ENCODE measurements at places on chromosomes 6 and 20. TPM values are rescaled to one million over a fixed set of nuclear protein-coding genes. Genes with fewer than 3 reads are reported as not detected.
A peak's percentile ranks its signal among the peaks of the same experiment; 100 is the strongest.

GRCh38 chr6:29376003-29376402 is 912 bp upstream of the OR12D3 start:
- DNase-seq = no peak

GRCh38 chr6:88262332-88262731 is 96.2 kb upstream of the CNR1 start:
- no peak for DNase-seq

- DNase-seq = no peak
Measured at GRCh38 chr20:54763366-54763765, 288.0 kb downstream of the DOK5 start.

- no peak for DNase-seq
Measured at GRCh38 chr6:112443179-112444065, 96.3 kb downstream of the RFPL4B start.

GRCh38 chr20:1489764-1490436 is 1.3 kb downstream of the SIRPB2 start:
- no peak for DNase-seq

DNA sequence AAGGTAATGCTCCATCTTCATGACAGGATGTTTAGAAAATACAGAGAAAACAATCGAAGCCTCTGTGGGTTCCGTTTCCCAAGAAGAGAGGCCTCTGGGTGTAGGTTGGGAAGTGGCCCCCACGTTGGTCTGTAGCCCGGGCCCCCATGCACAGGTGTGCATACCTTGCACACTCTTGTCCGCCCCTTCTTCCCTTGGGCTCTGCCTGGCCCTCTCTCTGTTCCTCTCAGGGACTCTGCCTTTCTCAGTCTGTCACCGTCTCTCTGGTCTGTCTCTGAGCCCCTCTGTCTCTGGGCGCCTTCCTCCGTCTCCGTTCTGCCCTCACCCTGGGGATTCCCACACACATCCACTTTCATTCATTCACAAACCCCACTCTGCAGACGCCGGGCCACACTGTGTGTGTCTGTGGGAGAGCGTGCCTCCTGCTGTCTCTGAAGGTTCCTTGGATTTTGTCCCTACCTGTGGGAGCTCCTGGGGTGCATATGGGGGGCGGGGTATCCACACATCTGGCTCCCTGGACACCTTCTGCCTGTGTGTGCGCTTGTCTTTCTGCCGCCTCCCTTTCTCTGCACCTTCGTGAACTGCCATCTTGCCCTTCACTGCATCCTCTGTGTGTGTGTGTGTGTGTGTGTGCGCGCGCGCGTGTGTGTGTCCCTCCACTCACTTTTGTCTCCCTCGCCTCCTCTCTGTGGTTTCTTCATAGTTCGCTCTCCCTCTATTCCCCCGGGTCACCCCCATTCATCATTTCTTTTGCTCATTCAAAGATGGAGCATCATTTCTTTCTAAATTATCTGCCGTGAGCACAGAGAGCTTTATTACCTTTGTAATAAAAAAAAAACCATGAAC is 75.3 kb downstream of the SRC start:
- no peak for DNase-seq

- no peak for DNase-seq
Measured at GRCh38 chr6:116571683-116572000, 338 bp downstream of the RWDD1 start.

DNA sequence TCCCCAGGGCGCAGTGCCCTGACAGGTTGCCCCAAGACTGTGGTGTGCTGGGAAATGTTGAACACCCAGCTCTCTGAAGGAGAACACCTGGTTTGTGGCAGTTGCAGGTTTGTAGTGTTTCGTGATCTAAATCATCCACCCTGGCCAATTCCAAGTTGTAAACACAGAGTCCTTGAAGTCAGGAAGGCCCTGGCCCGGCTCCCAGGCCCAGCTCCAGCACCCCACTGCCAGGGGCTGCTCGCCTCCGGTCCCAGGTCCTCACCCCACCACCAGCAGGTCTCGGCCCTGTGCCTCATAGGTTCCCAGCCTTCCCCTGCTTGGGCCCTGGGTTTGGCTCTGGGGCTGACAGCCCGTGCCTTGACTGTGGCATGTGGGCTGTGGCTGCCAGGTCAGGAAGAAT is 121.4 kb upstream of the MLN start:
- DNase-seq = no peak

- no peak for DNase-seq
Measured at GRCh38 chr6:40568062-40568708, 19.0 kb downstream of the LRFN2 start.

GRCh38 chr20:11231742-11232648 is 558.2 kb upstream of the JAG1 start:
- no peak for DNase-seq

DNA sequence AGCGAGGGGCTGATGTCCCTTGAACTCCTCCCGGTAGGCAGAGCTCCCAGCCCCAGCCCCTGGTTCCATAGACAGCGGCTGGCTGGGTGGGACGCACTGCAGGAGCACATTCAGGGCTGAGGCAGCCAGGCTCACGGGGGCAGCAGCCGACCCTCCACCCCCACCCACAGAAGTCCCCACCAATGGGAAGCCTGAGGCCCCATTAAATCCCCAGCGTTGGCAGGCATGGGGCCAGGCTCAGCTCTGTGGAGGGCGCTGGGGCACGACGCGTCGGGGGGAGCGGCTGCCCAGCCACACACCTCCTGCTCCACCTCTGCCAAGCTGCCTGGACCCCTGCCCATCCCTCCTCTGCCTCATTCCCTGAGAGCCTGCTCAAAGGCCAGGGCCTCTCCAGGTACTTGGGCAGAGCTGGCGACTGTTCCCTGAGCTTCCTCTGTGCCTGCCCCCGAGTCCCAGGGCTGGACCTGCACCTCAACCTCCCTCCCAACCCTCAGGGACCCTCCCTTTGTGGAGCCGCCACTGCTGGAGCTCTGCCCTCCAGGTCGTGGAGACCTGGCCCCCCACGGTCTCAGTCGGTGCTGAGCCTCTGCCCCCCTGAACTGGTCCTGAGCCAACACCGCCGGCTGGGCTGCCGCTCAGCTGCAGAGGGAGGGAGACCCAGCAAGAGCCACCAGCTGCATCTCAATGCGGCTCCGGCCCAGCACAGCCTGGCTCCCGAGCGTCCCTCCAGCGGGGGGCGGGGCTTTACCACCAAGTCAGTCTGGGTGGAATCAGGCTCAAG is 9.1 kb downstream of the CHRNA4 start:
- peak; percentile 50 for DNase-seq

GRCh38 chr6:108437821-108438220 is 122.9 kb upstream of the FOXO3 start:
- DNase-seq = no peak

GRCh38 chr6:131721161-131721560 is 10.3 kb upstream of the CTAGE9 start:
- DNase-seq = no peak

DNA sequence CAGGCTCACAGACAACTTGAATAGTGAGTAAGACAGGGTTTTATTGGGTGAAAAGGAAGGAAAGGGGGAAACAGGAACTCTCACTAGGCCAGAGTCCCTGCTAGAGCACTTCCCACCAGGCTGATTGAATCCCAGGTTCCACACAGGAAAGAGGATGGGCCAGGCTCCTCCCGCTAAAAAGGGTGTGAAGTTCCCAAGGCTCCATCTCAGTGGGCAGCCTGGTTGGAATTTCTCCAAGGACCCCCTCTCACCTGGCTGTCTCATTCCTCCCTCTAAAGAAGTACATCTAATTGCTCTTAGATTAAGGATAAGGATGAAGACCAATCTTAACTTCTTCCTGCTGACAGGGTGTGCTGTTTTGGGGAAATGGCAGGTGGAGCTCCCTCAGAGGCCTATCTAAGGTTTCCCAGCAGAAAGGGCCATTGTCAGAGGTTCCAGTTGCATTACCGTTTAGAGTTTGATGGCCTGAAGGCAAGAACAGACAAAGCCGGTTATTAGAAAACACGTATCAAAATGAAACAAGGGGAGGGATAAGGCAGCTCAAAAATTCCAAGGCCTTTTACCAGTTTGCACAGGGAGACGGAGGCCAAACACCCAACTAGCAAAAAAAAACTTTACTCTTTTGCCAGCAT is 21.5 kb downstream of the COL19A1 start:
- DNase-seq = no peak

- no peak for DNase-seq
Measured at GRCh38 chr6:110660066-110660655, 155.1 kb downstream of the CDK19 start.

DNA sequence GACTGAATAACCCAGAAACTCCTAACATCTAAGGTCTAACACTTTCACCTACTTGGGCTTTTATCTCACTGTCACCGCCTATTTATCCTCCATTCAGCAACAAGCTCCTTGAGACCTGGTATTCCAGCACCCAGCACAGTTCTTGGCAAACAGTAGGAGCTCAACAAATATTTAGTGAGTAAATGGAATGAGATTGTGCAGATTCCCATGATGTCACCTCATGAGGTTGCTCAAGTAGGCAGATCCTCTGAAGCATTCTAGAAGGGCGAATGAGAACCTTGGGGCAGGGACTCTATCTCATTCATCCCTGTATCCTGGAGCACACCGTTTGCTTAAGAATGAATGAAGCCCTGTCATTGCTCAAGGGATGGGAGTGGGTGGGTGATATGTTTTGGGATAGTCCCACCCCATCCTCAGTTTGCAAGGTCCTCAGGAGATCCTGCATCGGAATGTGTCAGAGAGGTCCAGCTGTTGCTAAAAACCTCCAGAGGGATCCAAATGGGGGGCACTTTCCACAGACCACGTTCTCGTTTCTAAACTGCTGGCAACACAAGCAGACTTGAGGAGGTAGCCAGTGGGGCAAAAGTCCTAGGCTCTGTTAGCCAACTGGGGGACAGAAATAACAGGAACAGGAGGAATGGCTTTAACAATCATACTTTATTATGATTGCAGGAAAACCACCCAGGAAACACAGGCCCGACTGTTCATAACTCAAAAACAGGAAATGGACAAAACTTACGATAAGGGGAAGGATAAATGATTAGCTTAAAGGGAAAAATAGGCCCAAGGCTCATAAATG is 42.0 kb downstream of the EDN1 start:
- no peak for DNase-seq

- DNase-seq = no peak
Measured at GRCh38 chr6:20946022-20946421, 411.8 kb downstream of the CDKAL1 start.

GRCh38 chr20:38395165-38395564 is 40.0 kb downstream of the SNHG17 start:
- no peak for DNase-seq

- DNase-seq = no peak
Measured at GRCh38 chr6:25137916-25138232, 141.3 kb upstream of the CARMIL1 start.

DNA sequence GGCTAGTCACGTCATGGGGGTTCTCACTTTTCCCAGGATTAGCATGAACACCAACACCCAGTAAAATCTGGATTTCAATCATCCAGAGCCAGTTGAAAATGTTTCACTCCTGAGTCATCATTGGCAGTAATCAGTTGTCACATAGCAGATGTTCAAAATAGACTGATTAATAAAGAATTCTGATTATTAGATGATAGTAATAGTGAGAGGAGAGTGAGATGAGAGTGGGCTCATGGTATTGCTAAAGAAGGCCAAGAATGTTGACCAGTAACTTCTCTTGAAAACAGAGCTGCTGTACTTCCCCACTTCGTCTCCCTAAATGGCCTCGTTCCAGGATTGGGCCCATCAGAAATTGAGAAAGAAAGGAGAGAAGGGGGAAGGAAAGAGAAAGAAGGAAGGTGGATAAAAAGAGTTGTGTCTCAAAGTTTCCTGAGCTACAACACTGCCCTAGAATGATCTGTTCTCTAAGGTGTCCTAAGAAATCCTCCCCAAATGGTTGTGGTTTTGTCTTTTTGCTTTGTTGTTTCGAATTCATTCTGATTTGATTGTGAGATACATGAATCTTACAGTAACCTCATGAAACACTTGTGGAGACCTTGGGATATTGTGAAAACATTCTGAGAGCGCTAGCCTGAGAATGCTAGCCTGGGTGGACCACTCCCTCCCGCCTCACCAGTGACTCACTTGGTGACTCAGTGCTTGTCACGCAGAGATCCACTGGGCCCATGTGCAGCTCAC is 502.2 kb upstream of the JARID2 start:
- no peak for DNase-seq

DNA sequence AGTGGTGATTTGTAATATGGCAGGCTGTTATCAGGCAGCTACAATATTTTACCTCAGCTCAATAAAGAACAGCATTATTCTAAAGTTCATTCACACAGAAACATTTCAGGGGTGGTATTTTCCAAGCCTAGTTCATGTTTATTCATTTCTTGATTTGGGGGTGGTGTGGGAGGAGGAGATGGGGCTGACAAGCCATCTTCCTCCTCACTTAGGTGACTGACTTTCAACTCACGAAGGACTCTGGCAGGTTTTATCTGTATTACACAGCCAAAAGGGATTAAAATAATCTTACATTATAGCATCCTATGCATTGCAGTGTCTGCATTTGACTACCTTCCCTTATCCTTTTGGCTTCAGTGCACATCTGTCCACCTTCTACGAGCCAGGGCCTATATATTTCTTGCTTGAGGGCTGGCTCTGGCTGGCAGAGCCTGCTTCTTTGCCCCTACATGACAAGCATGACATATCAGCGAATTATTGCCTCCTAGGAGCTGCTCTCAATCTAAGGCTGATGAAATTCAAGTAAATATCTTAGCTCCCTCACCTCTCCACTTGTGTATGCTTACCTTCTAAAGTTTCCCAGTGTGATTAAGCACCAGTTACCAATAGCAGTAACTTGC is 20.0 kb downstream of the KHDRBS2 start:
- DNase-seq = no peak

DNA sequence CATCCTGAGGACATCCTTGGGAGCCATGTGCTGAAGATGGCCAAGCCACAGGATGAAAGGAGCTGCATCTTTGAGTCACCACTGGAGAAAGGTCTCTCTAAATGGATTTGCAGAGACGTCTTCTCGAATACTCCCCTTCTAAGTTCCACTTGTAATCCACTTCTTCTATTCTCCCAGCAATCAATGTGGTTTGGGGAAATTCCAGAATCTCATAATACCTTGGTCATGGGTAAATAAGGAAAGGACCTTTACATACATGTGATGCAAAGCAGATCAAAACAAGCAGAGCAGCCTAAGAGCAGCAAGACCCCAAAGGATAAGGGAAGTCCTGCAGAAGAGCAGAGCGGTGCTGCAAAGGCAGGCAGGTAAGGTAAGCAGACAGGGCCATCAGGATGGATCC is 35.3 kb downstream of the TRIM38 start:
- no peak for DNase-seq

NKX2-4 gene
- total RNA-seq = not detected

ACSS2 gene
- 84.9 TPM for total RNA-seq

PLEKHG1 gene
- total RNA-seq = 27.6 TPM

SESN1 gene
- total RNA-seq = 12.0 TPM

KAT14 gene
- total RNA-seq = 31.9 TPM

RSPO4 gene
- 0.23 TPM for total RNA-seq

DAAM2 gene
- total RNA-seq = 17.6 TPM

BTN3A1 gene
- total RNA-seq = 12.7 TPM

SPO11 gene
- total RNA-seq = not detected
